ENCODE measurements at places on chromosomes 3 and 15. TPM values are rescaled to one million over a fixed set of nuclear protein-coding genes. Genes with fewer than 3 reads are reported as not detected.

- no peak for DNase-seq
These were observed 14.7 kb upstream of the ATP2B2 start for GRCh38 chr3:10520072-10520471.

Gene SCAANT1
- total RNA-seq: not detected

DNA sequence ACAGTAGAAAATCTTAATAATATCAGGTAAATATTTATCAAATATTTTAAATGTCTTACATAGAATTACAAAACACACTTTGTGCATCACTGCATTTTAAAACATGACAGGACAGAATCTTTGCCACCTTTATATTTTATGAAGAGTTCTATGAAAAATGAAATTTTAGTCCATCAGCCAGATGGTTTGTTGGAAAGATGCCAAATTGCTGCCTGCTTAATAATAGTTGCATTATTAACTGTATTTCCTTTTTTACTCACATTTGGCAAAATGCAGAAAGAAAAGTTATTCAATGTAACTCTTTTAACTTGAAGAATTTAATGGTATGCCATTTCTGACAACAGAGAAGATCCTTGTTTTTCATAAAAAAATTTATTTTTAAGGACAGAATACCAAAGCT lies 1271.6 kb downstream of the NSUN3 start:
- no peak for DNase-seq

DNA sequence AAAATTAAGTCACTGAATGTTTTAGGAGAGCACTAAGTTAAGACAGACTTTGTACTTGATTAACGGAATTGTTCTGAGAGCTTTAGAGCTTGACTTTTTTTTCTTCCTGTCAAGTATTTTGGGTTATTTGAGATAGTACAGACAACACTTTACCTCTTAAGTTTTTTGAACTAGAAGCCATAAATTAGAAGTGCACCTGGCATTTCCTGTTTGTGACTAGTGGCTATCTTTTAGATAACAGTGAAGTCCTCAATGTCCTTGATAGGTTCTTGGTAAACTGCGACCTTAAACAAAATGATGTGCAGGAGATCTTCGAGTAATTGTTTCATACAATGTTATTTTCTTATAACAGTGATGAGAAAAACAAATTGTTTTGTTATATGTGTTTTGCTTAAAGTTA lies 213.9 kb downstream of the TP63 start:
- DNase-seq: no peak

DNA sequence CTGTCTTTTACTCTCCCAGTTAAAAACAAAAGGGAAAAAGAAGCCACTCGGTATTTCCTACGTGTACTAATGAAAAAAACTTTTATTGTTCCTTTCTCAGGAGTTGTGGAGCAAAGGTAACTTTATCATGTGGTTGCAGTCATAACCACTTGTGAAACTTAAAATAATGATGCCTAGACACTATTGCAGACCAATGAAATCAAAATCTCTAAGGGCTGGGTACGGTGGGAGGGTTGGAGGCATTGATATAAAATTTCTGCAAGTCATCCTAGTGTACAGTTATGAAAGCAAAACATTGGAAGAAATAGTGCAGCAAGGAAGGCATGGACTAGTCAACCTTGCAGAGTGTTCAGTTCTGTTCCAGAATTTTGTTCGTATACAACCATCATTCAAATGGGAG lies 808.8 kb downstream of the TUSC7 start:
- DNase-seq: no peak

- no peak for DNase-seq
These were observed 903.6 kb downstream of the VGLL3 start for GRCh38 chr3:86087160-86087871.

Gene RBM15B
- 68.8 TPM for total RNA-seq

DNA sequence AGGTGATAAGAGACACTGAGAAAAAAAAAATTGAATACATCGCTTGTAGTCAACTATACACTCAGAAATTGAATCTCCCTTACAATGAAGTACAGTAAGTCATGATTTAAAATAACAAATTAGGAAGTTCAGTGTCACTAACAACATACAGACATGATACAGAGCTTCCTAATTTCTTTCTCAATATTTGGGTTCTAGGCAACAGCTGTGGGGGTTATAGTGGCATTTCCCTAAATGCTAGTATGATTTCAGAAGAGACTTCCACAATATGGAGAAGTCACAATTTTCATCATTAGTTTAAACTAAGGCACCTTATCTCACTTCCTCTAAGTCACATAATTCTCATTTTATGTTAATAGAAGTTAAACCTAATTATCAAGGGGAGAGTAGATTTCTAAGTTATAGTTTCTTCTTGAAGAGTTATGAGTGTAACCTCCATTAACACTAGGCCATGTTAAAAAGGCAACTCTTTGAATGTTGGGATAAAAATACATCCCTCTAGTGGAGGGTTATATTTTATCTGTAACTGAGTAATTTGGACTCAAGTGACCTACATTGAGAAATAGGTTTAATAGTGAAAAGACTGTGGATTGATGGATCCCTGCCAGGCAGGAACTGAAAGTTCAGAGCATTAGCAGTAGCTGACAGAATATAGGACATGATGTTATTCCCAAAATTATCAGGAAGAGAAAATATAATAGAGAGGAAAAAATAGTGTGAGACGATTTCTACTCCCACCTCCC lies 286.0 kb upstream of the SUCLG2 start:
- no peak for DNase-seq

DNA sequence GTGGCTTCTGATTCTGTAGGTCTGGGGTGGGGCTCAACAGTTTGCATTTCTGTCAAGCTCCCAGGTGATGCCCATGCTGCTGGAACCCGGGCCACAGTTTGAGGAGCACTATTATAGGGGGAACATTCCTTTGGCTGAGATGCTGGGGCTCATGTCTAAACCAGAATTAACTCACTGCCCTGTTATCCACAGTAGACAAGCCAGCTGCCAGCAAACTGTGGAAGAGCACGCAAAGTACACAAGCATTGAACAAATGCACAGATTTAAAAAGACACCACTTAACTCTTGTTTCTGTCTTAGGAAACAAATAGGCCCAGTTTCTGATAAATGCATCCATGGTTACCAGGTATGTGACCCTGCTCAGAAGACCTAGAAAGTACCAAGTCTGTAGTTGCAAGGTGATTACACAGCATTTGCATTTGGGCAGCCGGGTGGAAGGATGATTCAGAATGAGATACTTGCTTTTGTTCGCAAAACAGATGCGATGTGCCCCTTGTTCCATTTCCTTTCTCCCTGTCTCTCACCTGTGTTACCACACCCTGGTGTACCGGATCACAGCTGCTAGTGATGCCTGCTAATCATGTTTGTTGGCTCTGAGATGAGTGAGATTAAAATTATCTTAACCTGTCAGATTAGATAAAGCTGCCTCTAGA lies 12.4 kb downstream of the GYG1 start:
- DNase-seq: no peak

GRCh38 chr15:30906366-30906765 lies 2.7 kb downstream of the FAN1 start:
- DNase-seq: no peak

DNA sequence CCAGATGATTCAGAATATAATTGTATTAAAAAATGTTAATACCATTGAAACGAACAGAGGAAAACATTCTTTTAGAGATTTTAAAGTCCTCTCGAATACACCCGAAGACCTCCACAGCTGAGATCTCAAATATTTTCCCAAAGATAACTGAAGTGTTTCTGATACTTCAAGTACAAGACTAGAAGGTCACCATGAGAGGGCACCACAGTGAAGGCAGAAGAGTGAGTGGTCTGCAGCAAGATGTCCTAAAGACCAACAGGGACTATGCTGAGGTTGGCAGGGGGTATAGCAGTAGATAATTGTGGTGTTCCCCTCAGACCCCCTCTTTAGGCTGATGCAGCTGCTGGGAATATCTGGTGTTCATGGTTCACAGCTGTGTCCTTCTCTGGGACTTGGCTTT lies 156.5 kb downstream of the PDCD6IP start:
- DNase-seq: no peak

DNA sequence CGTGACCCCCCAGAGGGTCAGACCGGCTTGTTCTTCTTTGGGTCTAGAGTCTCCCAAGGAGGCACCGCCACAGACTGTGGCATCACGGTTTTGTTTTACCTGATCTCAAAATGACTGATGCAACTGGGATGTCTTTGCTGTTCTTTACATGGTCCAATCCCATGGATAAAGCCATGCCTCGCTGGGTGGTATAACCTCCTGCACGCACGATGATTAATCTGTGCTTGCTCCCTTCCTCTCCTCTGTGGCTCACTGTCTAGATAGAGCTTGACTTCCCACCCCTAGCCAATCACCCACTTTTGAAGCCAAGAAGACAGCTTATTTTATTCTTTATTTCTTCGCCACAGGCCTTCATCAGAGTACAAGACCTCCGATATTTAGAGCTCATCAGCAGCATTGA lies 36.6 kb upstream of the RHO start:
- no peak for DNase-seq

Gene ASTE1
- total RNA-seq: 7.4 TPM

Gene MESP2
- not detected for total RNA-seq

Gene DCBLD2
- 53.0 TPM for total RNA-seq

DNA sequence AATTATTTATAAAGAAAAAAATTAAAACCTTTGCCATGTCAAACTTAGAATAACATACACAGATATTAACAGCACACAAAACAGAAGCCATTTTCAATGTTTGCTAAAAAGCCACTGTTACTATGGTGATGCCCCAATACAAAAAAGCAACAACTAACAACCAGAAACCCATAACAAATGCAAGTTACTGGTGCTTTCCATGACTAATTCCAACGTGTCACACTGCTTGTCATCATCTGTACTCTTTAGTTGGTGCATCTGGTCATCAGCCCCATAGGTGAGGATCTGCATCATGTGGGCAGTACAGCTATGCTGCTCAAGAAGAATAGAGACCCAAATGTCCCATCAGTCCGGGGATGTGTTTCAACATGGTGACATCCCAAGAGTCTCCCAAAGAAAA lies 52.8 kb downstream of the ATP8B4 start:
- no peak for DNase-seq

- DNase-seq: no peak
These were observed 67.3 kb downstream of the MEGF11 start for GRCh38 chr15:66186049-66186825.

Gene NR2E3
- 1.2 TPM for total RNA-seq

- DNase-seq: no peak
These were observed 95.7 kb upstream of the CHRM5 start for GRCh38 chr15:33872416-33873106.

DNA sequence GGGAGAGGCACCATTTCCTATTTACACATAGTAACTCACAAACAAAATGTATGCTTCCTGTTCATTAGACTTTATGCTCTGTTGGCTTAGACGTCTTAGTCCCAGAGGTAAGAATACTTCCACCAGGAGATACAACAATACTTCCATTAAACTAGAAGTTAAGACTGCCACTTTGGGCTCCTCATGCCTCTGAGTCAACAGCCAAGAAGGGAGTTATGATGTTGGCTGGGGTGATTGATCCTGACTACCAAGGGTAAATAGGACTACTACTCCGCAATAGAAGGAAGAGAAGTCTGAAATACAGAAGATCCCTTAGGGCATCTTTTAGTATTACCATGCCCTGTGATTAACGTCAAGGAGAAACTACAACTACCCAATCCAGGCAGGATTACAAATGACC lies 43.5 kb upstream of the ABI3BP start:
- no peak for DNase-seq

DNA sequence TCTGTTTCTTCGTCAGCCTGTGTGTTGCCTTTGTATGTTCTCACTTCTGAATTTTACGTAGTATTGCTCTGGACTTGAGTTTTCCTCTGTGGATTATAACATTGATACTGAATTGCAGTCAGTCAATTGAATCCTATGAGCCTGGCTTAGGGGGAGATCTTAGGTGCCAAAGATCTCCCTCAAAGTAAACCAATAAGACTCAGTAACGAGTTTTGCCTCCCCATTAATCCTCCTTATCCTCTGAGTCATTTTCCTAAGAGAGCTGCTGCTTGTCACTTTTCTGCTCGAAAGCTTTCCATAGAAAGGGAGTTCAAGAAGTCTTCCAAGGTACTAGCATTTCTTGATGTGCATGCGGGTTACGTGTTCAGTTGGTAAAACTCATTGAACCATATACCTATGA lies 126.4 kb downstream of the CHDH start:
- DNase-seq: no peak

DNA sequence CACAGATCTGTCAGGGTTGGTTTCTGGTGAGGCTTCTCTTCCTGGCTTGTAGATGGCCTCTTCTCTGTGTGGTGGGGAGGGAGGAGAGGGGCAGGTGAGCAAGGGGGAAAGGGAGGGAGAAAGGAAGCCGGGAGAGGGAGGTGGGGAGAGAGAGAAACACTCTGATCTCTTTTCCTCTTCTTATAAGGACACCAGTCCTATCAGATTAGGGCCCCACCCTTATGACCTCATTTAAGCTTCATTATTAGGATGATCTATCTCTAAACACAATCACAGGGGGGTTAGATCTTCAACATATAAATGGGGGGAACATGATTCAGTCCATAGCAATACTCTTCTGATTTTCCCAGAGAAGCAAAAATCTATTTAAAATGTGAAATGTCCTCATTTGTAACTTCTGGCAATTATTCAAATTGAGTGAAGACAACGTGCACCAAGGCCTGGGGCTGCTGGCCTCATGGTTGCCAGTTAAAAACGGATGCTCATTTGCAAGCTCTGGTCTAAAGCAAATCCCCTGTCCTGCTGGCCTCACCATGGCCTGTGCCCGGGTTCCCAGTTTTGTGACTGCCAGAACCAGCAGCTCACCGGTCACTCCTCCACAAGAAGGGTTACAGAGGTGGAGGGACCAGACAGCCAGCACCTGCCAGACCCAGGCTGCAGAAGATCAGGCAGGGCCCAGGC lies 8.3 kb downstream of the POMGNT2 start:
- DNase-seq: no peak

Gene ADGRG7
- not detected for total RNA-seq

Gene CFAP100
- not detected for total RNA-seq

DNA sequence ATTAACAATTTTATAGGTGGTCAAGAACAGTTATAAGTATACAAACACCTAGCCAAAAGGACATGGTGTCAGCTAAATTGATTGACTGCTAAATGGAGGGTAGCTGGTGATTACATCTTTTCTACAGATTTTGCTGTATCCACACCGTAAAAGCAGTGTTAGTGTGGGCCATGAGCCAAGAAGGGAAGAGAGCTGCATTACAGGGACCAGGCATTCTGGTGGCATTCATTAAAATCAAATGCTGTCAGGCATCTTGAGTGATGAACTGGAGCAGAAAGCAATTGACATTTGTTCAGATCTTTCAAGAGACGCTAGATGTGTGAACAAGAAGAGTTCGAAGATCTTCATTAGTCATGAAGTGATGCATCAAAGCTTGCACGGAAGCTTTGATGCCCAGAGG lies 177.9 kb downstream of the ARPP21 start:
- DNase-seq: no peak

- no peak for DNase-seq
These were observed 770.6 kb upstream of the NR2F2 start for GRCh38 chr15:95559875-95560394.

All from mesothelial cell of epicardium (in vitro differentiated cells).